D721Med (cell line): ENCODE measurements at places on chromosomes 4 and X.

- DNase-seq, result no peak
Measured at GRCh38 chrX:74451450-74452198, 30.3 kb downstream of the SLC16A2 start.

DNA sequence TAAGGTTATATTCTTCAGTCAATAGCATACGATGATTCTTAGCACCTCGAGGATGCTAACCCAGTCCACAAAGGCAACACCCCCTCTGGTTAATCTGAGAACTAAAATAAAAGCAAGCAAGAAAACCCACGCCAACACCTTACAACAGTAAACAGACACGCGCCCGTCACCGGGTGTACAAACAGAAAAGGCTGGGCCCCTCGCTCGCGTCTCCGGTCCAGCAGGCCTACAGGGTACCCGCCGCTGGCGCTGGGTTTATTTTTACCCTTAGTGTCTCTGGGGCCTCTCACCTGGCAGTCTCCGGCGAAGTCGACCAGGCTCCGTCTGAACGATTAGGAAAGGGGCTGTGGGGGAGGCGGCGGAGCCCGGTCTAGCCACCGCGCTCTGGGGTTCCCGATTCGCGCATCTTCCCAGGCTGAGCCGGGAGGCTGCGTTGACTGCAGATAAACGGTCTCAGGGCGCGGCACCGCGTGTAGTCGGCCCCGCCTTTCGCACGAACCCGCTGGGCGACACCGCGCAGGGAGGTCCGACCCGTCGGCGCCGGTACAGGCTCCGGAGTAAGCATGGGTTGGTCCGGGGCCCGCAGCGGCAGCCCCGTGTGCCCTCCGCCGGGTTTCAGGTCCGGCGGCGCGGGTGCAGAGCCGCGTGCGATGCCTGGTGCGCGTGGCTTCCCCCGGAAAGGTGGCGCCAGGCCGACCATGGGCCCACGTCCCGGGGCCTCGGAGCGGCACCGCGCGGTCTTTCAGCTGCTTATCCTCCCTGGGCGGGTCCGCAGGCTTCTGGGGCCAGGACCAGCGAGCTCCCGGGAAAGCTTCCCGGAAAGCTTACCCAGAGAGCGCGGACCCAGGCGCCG is 441 bp downstream of the SLC9B2 start:
- peak; percentile 29 for DNase-seq

- no peak for DNase-seq
Measured at GRCh38 chrX:96763608-96764007, 79.0 kb downstream of the DIAPH2 start.

GRCh38 chrX:122344816-122345215 is 839.3 kb upstream of the GRIA3 start:
- no peak for DNase-seq

DNA sequence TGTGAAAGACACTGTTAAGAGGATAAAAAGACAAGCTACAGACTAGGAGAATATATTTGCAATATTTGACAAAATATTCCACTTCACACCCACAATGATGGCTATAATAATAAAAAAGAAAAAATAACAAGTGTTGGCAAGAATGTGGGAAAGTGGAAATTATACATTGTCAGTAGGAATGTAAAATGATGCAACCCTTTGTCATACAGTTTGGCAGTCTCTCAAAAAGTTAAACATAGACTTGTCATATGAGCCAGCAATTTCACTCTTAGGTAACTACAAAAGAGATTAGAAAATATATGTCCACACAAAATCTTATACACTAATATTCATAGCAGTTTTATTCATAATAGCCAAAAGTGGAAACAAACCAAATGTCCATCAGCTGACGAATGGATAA is 5.2 kb upstream of the RADX start:
- DNase-seq, result no peak

- no peak for DNase-seq
Measured at GRCh38 chr4:124936427-124936826, 223.9 kb upstream of the ANKRD50 start.

- DNase-seq, result no peak
Measured at GRCh38 chr4:59570860-59571476, 1629.2 kb upstream of the ADGRL3 start.

GRCh38 chr4:106762666-106763443 is 273.3 kb downstream of the DKK2 start:
- no peak for DNase-seq

DNA sequence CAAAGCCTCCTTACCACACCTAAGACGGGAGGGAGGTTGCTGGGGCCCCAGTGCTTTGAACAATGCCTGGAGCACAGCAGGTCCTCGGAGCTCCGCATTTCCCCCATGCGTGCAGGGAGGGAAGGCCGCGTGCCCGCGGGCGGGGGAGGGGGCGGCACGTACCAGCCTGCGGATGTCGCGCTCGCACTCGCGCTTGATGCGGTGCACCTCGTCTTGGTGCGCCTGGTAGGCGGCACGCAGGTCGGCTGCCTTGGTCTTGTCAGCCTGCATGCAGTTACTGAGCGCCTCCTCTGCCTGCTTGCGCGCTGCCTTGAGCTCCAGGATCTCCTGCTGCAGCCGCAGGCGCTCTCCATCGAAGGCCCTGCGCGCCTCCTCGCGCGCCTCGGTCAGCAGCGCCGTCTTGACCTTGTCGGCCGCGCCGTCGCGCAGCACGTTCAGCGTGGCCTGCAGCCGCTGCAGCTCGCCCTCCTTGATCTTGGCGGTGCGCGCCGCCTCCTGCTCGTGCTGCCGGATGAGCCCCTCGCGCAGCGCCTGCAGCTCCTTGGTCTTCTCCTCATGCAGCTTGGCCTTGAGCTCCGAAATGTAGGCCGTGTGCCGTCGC is 87.2 kb upstream of the C4orf50 start:
- DNase-seq, result no peak

DNA sequence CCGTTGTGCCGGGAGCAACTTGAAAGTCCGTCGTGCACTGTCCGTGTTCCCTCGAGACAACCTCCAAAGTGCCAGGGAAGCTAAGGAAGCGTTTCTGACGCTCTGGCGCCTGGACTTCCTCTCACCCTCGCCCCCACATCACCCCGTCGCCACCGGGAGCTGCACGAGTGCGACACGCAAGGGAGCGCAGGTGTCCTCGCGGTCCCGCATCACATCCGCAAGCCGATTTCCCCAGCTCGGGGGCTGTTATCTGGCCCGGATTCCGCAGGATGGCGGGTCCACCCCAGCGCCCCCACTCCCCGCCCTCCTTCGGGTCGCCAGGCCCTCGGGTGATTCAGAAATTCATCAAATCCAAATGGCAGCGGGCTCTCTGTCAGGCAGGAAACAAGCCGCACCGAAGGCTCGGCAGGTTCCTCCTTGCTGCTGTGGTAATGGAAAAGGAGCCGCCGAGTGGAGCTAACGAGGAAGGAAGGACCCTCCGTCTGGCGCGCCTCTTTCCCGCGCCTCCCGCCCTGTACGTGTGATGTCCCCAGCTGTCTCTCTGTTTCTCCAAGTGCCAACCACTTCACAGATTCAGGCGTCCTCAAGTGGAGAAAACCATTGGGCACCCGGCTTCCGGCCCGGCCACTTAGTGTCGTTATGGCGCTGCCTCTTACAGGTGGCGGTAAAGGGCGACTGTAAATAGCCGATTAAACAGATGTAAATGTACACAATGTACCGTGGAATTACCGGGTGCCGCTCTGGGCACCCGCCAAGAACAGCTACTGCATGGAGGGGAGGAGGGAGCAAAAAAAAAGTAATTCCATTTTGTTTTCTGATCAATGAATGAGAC is 921 bp upstream of the SETD7 start:
- DNase-seq, result no peak
